Left renal pelvis (tissue), 4 donors: ENCODE measurements at places on chromosomes 2 and 18. TPM values are rescaled to one million over a fixed set of nuclear protein-coding genes. Genes with fewer than 3 reads are reported as not detected.

DNA sequence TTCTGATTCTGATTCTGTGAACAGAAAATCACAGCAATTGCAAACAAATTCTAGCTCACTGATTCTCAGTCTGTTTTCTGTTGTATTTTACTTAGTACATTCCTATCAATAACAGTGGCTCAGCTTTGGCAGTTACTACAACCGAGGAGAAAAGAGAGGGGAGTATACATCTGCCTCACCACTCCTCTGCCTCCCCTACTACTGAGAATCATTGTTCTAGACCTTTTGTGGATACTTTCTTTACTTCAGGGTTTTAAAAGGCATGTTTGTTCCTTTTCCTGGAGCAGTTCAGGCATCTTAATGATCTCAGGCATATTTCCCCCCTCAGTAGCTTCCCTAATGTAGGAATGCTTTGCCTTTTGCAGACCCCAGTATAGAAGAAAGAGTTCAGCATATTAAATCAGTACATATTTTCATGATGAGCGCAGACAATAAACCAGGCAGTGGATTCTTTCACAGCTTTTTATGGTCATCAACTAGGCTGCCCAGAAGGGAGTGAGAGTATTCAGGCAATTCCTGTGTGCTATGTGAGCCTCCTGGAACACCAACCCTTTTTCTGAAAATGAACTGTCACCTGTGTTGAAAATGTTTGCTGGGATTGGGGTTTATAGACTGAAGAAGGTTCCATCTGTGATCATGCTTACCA, 10.3 kb downstream of the STAMBP start:
- DNase-seq: no peak

DNA sequence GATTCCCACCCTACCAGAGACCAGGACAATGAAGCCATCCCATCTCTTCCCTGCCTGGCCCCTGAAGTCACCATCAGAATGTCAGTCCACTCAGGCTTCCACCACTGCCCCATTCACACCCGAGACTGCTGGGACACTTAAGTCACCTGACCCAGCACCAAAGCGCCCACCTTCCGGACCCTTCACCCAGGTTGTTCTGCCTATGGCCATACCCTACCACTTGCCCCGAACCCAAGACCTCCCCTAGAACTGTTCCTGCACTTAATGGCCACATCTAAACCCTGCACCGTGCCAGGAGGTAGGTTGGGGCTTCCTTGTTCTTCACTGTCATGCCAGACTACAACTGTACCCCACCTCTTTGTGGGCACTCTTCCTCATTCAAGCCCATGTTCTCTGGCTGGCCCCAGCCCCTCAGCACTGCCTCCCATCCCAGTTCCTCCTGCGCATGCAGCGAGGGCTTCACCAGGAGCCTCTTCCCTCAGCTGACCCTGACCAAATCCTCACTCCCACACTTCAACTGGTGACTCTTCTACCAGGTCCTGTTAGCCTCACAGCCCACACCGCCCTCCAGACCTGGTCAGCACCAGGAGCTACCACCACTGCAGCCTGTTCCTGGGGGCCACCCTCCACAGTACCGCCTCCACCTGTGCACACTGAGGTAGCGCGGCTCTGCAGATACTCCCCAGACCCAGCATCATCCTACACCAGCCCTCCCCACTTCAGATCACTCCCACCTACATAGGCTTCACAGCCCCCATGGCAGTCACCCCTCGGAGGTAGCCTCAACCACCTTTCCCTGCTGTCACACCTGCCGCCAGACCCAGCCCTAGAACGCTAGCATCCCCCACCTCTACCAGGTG, 8.3 kb upstream of the ADRA2B start:
- DNase-seq: no peak

GRCh38 chr18:8229787-8230186, 379.4 kb upstream of the RAB12 start:
- DNase-seq: no peak

GRCh38 chr2:207805566-207806226, 36.0 kb upstream of the FZD5 start:
- DNase-seq: no peak

DNA sequence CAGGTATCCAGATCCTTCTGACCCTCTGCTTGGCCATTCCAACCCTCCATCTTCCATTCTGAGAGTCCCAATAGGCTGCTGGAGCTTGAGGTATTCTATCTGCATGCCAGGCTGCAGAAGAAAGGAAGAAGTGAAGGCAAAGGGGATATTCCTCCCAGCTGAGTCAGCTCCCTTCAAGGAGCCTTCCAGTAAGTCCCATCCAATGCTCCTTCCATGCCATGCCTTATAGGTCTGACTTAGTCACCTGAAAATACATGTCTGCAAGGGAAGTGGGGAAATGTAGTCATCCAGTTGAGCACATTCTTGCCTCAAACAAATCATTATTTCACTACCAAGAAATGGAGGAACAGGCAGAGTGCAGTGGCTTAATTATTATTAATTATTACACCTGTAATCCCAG, 464.6 kb downstream of the CNTNAP5 start:
- DNase-seq: no peak

The GALNT14 gene
- 30.3 TPM for polyA plus RNA-seq

- no peak for DNase-seq
These were observed 138.6 kb downstream of the B3GNT2 start for GRCh38 chr2:62334440-62335058.
